Muscle of back (tissue), 13 donors: ENCODE measurements at places on chromosomes 5 and 9.
A peak's percentile ranks its signal among the peaks of the same experiment; 100 is the strongest.

DNA sequence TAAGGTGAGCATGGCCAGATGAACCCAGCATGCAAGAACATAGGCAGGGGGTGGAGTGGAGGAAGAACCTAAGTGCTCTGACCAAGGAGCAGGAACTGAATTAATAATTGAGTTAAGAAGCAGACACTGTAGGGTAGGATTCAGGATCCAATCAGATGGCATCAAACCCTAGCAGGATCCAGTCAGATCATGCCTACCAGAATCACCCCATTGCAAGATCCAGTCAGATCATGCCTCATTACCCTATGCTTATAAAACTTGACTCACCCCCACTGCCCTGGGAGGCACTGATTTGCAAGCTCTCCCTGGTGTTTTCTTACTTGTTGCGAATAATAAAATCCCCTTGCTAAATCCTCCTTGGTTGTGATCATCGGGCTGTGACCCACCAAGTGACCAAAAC, 19.7 kb downstream of the TUSC1 start:
- no peak for DNase-seq

- DNase-seq, result no peak
Observed at GRCh38 chr5:116035123-116035522, 2.9 kb downstream of the ARL14EPL start.

DNA sequence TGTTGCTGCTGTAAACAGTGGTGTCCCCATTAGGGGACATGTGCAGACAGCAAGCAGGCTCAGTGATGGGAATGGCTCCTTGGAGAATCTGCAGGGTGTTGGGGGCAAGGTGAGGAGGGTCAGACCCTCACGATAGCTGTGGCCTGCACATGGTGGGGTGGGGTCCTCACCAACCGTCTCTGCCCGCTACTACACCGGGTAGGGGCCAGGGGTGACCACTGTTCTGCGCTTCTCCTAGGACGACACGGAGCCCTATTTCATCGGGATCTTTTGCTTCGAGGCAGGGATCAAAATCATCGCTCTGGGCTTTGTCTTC, 4.9 kb downstream of the CACNA1B start:
- no peak for DNase-seq

DNA sequence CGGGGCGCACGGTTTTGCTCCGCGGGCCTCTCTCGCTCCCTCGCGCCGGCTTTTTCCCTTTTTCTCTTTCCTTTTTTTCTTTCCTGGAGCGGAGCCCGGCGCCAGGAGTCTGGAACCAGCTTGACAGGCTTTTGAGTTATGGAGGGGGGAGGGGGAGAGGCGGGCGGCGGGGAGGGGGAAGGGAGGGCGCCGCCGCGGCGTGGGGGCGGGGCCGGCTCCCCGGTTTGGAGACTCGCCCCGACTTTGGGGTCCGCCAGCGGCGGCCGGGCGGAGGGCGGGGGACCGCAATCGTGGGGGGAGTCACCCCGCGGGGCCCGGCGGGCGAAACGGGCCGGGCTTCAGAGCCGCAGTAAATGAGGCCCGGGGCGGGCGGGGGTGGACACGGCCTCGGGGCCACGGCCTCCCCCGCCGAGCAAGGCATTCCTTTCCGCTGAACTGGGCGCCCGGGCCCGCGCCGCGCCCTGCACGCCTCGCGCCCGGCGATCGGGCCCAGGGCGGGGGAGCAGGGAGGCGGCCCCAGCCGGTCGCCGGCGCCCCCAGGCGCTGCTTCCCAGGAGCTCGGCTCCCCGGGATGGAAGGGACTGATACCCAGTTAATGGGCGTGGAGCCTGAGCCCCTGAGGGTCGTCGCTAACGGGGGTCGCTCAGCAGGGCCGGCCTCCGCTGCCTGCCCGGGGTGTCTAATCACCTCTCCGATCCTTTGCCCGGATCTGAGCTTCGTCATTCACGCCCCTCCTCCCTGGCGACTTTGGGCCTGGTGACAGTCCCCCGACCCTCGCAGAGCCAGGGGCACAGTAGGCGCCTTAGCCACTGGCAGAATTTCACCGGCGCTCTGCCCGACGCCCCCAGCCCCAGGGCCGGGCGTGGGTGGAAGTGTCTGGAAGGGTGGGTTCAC, 138.1 kb downstream of the C9orf50 start:
- peak; percentile 94 for DNase-seq

DNA sequence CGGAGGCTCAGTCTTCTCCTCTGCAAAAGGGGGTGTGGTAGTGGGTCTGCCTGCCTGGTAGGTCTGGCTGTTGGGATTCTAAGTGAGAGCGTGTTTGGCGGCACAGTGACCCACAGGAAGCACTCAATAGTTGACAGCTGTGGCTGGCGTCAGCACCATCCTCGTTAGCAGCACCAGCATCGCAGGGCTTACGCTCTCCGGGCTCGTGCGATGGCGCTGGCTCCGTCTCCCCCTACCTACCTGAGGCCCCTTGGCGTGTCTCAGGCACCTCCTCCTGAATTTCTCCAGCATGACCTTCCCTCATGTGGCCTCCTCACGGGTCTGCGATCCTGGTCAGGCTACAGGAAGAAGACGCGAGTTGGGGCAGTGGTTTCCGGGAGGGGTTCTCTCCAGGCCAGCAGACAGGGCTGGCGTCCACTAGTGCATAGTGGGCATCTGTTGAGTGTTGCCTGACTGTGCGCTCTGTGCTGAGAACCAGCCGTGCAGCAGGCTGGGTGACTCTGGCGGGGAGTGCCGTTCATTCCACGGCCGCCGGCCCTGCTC, 66.9 kb downstream of the HMCN2 start:
- DNase-seq, result no peak

DNA sequence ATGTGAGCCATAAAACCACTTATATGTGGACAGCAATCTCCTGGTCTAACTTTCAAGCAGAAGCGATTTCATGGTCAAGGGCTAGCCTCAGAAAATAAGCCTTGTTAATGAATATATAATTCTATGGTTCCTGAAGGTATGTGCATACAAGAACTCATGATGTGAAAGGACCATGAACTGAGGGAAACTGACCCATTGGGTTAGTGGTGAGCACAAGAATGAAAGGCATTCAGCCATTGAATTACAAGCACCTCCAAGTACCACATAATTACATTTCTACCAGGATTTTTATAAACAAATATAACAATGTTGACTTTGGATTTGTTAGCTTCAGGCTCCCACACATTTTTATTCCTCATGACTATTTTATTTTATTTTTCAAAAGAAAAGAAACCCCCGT, 459.0 kb downstream of the TLE4 start:
- no peak for DNase-seq

DNA sequence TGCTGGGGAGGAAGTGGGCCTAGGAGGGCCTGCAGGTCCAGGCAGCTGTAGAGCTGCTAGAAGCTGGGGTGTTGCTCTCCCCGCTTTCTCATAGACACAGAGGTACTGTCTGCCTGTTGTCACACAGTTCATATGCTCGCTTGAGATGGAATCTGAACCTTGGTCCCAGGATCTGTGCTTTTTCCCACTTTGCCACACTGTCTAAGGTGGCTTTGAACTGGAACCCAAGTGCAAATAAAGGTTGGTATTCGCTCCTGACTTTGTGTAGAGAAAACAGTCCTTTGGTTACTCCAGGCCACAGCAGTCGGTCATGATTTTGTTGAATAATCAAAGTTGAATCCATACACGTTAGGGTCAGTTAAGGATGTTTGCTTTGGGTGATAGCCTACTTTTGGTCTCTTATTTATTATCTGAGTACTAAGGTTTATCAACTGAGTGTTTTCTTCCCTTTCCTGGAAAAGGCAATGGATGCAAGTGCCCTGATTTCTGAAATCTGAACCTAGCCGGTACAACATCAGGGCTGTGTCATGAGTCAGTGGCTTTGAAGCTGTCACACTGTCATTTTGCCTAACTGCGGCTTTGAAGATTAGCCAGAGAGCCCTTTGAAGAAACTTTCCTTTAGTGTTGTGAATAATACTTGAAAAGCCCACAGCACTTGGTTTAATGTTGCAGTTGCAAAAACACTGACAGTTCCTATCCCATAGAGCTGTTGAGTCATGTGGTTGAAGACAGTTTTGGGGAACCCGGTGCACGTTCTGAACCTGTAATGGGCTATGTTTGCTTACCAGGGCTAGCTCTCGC, 41.3 kb downstream of the HABP4 start:
- no peak for DNase-seq

GRCh38 chr9:123457583-123457982, 101.6 kb downstream of the CRB2 start:
- DNase-seq, result peak; percentile 86

GRCh38 chr9:135572233-135572632, 10.7 kb downstream of the PAEP start:
- DNase-seq, result no peak

DNA sequence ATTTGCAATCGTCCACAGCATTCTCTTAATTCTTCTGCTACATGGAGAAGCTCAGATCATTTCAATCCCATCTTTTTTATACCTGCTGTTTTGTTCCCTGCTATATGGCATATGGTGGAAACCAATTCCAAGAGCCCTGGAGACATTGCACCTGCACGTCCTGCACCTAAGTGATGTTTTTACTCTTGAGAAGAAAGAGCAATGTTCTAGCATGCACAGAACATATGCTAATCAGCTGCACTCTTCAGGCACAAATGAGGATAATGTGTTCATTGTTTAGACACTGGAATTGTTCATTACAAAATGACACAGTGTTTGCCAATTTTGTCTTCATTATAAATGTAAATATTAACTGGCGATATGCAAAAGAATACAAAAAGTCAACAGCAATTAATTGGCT, 935.8 kb downstream of the TLE4 start:
- DNase-seq, result no peak

DNA sequence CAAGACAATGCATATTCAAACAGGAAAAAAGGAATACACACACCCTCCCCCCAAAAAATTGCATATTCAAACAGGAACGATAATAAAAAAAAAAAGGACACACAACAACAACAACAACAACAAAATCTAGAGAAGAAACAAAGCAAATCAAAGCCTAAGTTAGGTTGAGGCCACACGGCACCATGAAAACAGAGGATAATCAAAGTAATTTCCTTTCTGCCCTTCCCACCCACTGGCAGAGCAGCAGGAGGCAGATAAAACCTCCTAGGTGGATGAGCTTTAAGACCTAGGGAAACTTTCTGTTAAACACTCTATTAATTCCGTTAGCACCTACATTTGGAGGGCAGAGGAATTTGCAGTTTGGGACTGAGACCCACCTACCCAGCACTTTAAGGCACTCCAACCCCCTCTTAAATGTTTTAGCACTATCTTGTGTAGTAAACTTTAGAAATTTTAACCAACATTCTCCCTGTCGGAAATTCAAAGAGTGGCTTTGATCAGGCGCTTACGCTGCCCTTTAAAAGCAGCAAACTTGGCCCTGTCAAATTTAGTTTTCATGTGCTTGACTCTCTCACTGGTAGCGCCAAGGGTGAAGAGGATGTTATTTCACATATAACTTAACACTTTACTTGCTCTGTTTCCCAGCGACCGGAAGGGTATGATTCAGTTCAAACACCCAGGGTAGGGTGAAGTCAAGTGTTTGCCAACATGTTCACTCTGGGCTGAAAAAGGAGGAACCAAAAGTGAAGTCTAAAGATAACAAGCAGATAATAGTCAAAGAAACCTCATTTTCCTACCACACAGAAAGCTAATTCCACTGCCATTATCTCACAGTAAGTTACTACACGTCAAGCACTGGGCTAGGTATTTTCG, 9.2 kb downstream of the ENC1 start:
- DNase-seq, result no peak

DNA sequence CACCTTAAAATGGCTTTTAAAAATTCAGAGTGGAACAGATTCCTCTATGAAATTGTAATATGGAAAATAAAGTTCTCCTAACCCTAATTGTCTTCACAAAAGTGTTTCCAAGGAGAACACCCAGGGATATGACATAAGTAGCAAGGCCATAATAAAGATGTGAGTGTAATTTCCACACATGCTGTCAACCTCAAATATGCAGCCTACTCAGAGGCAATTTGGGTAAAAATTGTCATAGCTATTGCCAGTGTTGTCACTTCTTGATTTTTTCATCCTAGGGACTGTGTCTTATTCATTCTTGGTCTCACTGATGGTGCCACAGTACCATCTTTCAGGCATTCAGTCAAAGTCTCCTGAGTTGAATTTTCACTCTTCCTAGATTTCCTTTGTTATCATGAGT, 100.3 kb downstream of the PPP2R2B start:
- DNase-seq, result no peak

DNA sequence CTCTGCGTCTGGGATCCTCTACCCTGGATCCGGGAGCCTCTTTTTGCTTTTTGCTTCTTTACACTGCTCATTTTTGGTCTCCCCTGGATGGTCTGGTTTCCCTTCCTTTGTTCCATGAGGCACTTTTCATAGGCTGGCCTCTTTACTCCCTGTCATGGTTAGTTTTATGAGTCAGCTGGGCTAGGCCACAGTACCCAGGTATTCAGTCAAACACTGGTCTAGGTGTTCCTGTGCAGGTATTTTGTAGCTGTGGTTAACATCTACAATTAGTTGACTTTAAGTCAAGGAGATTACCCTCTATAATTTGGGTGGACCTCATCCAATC, 17.5 kb downstream of the ANKRD33B start:
- no peak for DNase-seq

GRCh38 chr5:4570047-4570995, 569.8 kb upstream of the ADAMTS16 start:
- DNase-seq, result no peak

GRCh38 chr5:26439121-26439520, 599.3 kb downstream of the CDH9 start:
- no peak for DNase-seq

GRCh38 chr5:10376544-10376943, 23.0 kb downstream of the MARCHF6 start:
- DNase-seq, result no peak

DNA sequence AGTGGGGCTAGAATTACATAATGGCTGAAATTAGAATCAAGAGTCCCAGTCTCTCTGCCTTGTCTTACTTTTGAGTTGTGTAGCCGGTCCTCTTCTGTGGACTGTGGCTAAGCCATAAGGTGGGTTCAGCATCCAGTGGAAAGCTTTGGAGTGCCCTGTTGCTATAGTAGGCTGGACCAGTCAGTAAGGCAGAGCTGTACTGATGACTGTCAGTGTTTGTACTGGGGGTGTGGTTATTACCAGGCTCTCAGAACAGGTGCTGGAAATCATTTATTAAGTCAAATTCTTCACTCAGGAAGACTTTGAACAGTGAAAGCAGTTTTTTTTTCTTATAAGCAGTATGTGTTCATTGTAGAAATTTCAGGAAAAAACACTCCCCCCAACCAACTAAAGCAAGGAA, 129.4 kb downstream of the ZSWIM6 start:
- DNase-seq, result no peak

GRCh38 chr5:66344544-66344943, 200.4 kb downstream of the SREK1 start:
- DNase-seq, result no peak

- DNase-seq, result no peak
Observed at GRCh38 chr5:74319076-74319475, 321.5 kb downstream of the ENC1 start.

GRCh38 chr5:179403426-179404147, 58.3 kb upstream of the ADAMTS2 start:
- DNase-seq, result no peak

- DNase-seq, result no peak
Observed at GRCh38 chr5:144092508-144092907, 78.0 kb downstream of the YIPF5 start.

DNA sequence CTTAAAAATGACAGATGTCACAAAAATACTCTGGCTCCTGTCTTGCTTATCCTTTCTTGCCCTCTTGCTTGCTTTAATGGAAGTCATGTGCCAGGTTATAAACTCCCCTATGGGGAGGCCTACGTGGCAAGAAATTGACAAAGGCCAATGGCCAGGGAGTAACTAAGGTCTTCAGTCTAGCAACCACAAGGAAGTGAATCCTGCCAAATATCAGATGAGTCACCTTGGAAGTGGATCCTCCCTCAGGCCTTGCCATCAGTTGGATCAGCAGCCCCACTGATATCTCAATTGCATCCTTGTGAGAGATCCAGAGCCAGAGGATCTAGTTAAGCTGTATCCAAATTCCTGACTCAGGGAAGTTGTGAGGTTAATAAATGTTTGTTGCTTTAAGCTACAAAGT, 82.8 kb downstream of the CAAP1 start:
- no peak for DNase-seq
